ENCODE measurements at places on chromosomes 5 and 9. TPM values are rescaled to one million over a fixed set of nuclear protein-coding genes. Genes with fewer than 3 reads are reported as not detected.

SH3GLB2 gene
- 174 TPM for total RNA-seq

GABRG2 gene
- 232 TPM for total RNA-seq

SHC3 gene
- 90.1 TPM for total RNA-seq

SPATA31C2 gene
- total RNA-seq: not detected

CTXN3 gene
- total RNA-seq: 19.3 TPM

MYMK gene
- total RNA-seq: not detected

SPINK7 gene
- not detected for total RNA-seq

GFM2 gene
- 42.4 TPM for total RNA-seq

TSSK1B gene
- total RNA-seq: not detected

CARTPT gene
- 21.3 TPM for total RNA-seq

GRIN1 gene
- 840 TPM for total RNA-seq

DMRTA1 gene
- 0.21 TPM for total RNA-seq

DPP7 gene
- 226 TPM for total RNA-seq
